ENCODE measurements at places on chromosomes 5 and 9.

GRCh38 chr9:17219261-17219660 is 84.4 kb downstream of the CNTLN start:
- no peak for DNase-seq

DNA sequence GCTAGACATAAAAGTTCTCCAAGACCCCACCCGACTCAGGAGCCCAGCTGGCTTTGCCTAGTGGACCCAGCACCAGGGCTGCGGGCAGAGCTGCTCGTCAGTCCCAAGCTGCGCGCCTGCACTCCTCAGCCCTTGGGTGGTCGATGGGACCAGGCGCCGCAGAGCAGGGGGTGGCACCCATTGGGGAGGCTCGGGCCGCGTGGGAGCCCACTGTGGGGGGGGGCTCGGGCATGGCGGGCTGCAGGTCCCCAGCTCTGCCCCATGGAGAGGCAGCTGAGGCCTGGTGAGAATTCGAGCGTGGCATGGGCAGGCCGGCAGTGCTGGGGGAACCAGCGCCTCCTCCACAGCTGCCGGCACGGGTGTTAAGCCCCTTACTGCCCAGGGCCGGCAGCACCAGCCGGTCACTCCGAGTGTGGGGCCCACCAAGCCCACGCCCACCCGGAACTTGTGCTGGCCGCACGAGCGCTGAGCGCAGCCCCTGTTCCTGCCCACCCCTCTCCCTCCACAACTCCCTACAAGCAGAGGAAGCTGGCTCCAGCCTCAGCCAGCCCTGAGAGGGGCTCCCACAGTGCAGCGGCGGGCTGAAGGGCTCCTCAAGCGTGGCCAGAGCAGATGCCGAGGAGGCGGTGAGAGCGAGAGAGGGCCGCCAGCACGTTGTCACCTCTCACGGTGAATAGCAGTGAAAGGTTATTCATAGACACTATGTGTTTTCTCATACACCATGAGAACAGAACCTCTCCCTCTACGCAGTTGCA is 54.9 kb downstream of the RAPGEF6 start:
- no peak for DNase-seq

GRCh38 chr5:137563646-137564397 is 64.7 kb upstream of the SPOCK1 start:
- peak; percentile 82 for DNase-seq

- DNase-seq: no peak
These were observed 1.5 kb downstream of the ZCCHC7 start for GRCh38 chr9:37121881-37122280.

DNA sequence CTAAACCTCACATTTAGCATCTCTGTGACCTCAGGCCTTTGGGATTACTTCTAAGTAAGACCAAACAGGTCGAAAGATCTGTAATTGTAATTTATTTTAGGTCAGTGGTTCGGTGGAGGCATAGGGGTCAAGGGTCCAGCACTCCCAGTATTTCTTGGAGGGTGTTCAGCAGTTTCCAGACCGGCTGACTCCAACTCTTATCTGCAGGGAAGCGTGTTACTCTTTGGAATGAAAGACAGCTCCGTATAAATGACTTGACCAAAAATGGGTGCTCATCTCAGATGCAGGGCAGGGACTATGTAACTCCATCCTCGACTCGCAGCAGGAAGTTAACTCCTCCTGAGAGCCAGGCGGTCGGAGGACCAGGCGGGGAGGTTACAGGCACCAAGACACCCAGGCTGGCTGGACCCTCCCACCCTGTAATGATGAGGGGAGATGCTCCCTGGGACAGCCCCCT is 620 bp upstream of the VPS13A start:
- no peak for DNase-seq

DNA sequence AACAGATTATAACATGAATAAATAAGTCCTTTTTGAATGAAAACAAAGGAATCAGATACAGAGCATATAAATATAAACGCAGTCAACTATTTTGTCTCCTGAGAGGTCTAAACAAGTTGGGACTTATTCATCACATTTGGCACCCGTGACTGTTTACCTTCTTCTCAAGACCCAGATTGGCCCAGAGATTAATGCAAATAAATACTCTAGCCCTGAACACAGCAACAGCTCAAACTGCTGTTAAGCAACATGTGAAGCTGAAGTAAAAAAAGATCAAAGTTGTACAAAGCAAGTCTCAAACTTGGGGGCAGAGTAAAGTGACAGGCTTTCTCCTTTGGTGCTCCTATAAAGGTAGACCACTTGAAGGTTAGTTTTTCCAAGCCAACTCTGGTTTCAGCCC is 95.0 kb upstream of the NR5A1 start:
- no peak for DNase-seq

- no peak for DNase-seq
These were observed 147.8 kb downstream of the MAST4 start for GRCh38 chr5:66744040-66744439.

GRCh38 chr5:78587775-78588291 is 60.7 kb downstream of the LHFPL2 start:
- DNase-seq: no peak

- DNase-seq: no peak
These were observed 37.9 kb downstream of the LHFPL2 start for GRCh38 chr5:78610636-78611035.

DNA sequence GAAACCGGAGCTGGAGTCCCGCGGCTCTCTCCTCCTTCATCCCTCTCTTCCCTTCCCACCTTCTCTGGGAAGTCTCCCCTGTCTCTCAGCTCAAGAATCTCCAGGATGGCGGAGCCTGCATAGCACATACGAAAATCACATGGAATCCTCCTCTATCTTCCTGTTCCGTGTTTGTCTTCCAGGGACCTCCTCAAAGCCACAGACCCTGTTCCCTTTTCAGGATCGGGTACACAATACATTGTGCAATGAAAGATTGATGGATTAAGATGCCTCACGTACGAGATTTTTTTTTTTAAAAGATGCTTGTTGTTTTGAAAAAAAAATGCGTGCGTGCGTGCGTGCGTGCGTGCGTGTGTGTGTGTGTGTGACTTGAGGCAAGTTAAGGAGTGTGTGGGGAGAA is 46.6 kb upstream of the OLFM1 start:
- DNase-seq: no peak

GRCh38 chr5:73791389-73791788 is 165.4 kb downstream of the ARHGEF28 start:
- no peak for DNase-seq

DNA sequence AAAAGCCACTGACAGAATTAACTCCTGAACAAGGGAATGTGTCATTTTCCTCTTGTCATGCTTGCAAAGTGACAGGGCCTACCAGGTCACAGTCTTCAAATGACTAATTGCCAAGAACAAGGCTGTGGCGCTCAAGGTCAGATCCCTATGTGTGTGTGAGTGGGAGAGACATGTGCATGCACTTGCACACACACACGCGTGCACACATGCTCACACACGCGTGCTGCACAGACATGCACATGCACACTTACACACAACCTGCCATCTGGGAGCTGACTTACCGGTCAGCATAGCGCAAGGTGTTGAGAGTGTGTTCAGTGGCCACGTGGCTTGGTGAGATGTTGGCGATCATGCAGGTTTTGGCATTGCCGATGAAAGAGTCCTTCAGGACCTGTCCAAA is 69.8 kb downstream of the KIF24 start:
- DNase-seq: no peak

DNA sequence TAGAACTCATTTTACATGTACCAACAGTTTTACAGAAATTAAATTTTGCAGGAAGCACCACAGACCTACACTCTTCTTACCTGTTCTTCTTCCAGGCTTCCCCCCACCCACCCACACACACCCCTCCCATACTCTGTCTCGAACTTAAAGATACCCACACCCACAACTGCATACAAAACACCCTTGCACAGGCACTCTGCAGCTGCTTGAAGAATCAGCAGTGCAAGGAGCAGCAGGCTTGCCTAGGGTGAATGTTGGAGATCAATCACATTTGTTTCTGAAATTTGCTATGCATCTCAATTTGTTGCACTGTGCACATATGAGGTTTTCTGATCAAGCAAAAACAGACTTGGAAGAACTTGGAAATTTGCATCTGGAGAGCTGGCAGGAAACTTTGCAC is 77.5 kb upstream of the TGFBR1 start:
- DNase-seq: no peak

- no peak for DNase-seq
These were observed 183.0 kb downstream of the GLIS3 start for GRCh38 chr9:4116723-4117460.

GRCh38 chr5:127586066-127586770 is 62.7 kb upstream of the CTXN3 start:
- no peak for DNase-seq

DNA sequence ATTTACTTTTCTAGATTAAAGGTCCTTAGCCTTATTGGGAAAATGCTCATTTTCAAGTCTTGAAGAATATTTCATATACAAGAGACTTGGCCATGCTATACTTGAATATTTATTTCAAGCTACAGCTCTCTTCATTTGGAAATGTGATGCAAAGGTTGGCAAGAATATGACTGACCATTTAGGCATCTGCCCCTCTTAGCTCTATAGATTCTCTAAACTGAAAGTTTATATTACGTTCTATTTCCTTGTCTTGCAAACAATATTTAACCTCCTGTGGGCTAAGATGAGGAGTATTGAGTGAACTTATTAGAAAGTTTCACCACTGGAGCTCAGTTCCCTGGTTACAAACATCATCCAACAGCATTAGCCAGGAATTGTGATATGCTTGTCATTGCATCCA is 593.1 kb downstream of the MAT2B start:
- DNase-seq: no peak

DNA sequence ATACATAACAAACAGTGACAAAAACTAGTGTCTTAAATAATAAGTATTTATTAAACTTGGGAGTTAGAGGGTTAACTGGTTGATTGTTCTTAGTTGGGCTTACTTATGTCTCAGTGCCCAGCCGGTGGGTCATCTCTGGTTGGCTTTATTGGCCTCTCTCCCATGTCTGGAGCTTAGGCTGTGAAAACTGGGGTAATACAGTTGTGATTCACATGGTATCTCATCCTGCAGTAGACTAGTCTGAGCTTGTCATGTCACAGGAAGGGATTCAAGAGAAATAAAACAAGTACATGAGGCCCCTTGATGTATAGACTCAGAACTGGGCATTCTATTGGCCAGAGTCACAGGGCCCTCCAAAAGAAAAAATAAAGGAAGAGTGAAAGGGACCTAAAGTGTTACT is 466.4 kb upstream of the SMC2 start:
- DNase-seq: no peak

DNA sequence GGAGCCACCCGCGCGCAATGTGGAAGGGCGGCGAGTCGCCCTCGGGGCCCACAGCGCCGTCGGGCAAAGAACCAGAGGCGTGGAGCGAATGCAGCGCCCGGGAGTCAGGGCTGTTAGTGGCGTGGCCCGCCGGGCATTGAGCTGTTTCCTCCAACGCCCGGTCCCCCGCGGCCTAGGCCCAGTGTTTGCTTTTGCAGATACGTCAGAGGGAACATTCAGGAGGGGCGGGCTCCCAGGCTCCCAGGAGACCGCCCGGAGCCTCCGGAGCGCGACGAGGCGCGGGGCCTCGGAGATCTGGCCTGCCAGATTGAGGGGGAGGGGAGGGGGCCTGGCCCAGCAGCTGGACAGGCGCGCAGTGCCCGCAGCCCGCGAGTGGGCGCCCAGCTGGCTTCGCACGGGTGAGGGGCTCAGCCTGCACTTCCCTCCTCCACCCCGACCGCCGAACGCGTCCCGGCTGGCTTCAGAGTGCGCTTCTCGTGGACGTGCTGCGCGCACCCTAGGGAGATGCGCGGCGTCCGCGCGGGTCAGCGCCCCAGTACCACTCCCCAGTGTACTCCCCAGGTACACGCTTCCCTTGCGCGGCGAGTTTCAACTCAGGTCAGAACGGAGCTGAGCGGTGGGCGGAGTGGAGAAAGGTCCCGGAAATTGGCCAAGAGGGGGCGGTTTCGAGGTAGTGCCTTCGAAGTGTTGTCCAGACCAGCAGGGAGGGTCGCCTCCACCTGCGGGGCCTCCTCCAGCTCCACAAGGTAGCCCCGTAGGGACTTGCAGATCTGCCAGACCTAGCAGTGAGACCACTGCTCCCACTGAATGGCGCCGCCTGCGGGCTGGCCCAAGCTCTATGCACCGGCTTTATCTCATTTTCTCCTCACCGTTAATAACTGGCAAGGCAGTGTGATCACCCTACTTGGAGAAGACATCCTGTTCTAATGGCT is 130.4 kb downstream of the TMEM174 start:
- DNase-seq: no peak

GRCh38 chr5:36447776-36448175 is 146.1 kb upstream of the RANBP3L start:
- DNase-seq: no peak

- no peak for DNase-seq
These were observed 23.9 kb downstream of the TPPP start for GRCh38 chr5:669111-669841.

- no peak for DNase-seq
These were observed 201.5 kb downstream of the C9orf50 start for GRCh38 chr9:129419382-129419899.

- no peak for DNase-seq
These were observed 158.7 kb downstream of the ARRDC3 start for GRCh38 chr5:91224456-91224855.

DNA sequence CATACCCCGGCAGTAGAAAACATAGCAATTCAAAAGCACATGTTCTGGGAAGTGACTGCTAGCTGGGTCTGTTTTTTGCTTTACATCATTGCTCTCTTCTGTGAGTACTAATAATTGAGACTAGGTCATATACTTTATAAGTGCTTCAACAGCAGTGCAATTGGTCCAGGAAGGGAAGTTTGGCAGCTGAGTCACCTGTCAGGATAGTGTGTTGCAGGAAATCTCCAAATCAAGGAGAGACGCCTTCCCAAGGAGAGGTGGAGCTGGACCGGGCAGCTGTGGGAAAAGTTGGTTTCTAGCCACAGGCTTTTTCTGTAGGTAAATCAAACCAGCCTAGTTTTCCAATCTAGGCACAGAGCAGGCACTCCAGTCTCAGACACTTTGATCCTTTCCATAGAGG is 330.1 kb downstream of the ENC1 start:
- no peak for DNase-seq

- no peak for DNase-seq
These were observed 220.1 kb downstream of the DAB2IP start for GRCh38 chr9:121871431-121872025.

DNA sequence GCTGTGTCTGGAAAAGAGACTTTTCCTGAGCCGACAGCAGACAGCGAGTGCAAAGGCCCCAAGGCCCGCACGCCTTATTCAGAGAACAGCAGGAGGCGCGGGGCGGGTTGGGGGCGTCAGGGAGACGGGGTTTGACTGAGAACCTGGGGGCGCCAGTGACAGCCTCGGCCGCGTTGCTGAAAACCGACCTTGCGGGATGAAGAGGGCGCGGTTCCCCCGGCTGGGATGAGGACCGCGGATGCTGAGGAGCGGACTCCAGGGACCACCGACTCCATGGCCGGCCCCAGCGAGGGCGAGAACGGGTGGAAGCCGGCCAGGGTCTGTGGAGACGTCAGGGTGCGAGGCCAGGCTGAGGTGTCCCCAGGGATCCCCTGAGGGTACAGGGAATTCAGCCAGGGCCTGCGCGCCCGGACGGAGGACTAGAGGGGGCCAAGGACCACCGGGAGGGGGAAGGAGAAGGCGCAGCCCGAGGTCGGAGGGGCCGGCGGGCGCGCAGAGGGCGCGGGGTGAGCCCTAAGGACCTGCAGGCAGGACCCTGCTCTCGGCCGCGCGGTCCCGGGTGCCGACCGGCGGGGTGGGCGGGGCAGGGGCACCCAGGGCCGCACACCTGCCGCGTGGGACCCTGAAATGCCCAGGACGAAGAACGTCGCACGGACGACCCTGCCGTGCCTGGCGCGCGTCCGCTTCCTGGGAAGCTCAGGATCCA is 837 bp upstream of the AHRR start:
- no peak for DNase-seq

GRCh38 chr5:112189391-112189790 is 229.7 kb downstream of the EPB41L4A start:
- DNase-seq: no peak

All from spinal cord (tissue), 10 donors.